ENCODE measurements at places on chromosomes 3 and 15.

- DNase-seq: no peak
Measured at GRCh38 chr3:193863657-193864357, 270.8 kb downstream of the OPA1 start.

GRCh38 chr3:171192176-171192854, 165.8 kb upstream of the SLC2A2 start:
- DNase-seq: no peak

DNA sequence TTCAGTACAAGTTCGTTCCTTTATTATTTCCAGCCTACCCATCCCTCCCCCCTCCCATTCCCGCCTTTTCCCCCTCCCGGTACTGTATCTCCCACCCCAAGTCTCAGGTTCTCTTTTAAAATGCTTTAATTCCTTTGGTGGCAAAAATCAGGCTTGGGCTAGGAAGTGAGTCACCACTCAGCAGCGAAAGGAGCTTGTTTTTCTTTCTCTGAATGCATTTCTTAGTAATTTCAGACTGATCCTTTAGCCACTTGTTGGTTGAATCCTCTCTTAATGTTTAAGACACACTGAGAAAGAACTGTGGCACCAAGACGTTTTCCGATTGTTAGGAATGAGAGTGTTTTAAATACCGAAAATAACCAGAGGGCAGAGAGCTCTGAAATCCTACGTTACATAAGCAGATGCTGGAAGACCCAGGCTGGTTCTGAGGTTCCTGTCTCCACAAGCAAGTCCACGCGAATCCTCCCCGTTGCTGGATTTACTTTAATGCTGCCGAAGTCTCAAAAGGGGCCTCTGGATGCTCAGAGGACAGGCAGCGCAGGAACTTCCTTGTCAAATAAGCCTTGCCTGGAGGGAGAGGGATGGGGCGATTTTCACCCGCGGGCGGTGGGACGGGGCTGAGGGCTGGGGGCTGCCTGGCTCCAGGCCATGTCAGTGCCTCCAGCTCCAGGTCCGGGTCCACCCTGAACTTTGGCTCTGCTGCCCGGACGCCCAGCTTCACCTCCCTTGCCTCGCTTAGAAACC, 854 bp upstream of the COL8A1 start:
- DNase-seq: no peak

GRCh38 chr3:89740080-89740880, 632.9 kb downstream of the EPHA3 start:
- no peak for DNase-seq

- DNase-seq: no peak
Measured at GRCh38 chr15:59250249-59250648, 43.6 kb downstream of the LDHAL6B start.

DNA sequence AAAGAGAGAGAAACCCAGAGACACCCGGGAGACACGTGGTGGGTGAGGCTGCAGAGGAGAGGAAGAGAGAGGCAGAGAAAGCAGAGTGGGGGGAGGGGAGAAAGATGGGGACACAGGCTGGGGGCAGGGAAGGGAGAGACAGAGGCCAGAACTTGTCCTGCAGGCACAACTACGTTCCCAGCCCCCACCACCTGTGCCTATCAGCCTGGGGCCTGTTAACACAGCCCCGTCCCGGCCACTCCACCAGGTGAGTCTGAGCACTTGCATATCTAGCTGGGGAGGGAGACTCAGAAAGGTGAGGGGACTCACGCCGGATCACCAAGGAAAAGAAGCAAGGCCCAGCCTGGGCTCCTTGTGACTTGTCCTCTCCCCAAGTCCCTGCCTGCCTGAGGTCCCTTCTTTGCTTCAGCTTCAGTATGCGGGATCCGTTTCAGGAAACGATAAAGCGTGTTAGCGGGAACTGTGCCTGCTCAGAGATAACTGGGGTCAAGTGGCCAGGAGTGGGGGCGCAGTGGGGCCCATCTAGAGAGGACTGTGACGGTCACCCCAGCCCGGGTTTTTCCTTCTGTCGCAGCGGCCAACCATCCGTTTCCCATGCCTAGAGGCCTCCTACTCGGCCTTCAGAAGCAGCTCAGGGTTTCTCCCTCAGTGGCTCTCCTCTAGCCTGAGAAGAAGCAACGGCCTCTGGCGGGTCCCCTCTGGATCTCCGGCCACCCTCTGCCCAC, 10.3 kb downstream of the LINGO1 start:
- no peak for DNase-seq

- DNase-seq: no peak
Measured at GRCh38 chr3:142839831-142840230, 49.1 kb downstream of the PCOLCE2 start.

DNA sequence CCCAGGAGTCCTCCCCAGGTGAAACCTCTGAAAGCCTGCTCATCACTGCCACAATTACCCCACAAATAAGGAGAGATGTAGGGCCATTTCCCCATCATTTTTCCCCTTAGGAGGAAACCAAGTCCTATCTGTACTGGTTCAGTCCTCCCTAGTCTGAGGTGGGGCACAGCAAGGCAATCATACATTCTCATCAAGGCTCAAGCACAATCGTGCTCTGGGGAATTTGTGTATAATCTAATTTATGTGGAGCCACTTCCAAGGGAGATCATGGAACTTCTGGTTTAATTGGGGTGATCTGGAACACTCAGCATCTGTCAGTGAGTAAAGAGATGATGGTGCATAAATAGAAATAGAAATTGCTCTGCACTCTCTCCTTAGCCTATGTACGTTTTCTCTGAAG, 546.9 kb downstream of the IGSF11 start:
- no peak for DNase-seq

GRCh38 chr3:190911382-190911781, 48.9 kb upstream of the GMNC start:
- DNase-seq: no peak

GRCh38 chr3:5186089-5186857, 1.2 kb upstream of the EDEM1 start:
- DNase-seq: no peak

GRCh38 chr15:63504979-63505841, 817 bp downstream of the USP3 start:
- DNase-seq: no peak

DNA sequence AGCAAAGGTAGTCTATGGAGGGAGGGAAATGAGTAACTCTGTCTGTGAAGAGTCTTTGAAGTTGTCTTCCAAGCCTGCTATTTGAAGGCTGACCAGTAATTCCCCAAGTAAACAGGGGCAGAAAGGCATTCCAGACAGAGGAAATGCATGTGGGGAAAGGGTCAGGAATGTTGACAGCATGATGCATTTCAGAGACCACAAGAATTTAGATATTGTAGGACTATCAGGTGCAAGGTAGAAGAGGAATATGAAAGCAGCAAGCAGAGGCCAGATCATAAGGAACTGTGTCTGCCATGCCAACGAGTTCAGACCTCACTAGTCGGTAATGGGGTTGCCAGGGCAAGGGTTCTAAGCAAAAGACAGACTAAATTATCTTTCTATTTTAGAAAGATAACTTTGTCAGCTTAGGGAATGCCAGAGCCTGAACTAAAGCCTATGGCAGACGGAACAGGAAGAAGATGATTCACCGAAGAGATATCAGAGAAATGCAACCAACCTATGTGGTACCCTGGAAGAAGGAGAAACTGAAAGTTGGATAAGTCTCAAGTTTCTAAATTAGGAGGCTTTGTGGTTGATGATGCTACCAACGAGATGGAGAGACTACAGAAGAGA, 327.0 kb upstream of the RORA start:
- no peak for DNase-seq

DNA sequence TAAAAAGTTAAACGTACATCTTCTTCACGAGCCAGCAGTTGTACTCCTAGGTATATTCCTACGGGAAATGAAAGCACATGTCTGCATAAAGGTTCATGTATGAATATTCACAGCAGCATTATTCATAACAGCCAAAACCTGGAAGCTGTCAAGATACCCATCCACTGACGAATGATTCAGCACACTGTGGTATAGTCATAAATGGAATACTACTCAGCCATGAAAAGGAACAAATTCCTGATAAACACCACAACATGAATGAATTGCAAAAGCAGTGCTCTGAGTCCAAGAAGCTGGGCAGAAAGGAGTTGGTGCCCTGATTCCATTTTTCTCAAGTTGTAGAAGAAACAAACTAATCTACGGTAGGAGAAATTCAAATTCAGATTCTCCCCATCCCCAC, 3.9 kb downstream of the TMEM43 start:
- DNase-seq: no peak

DNA sequence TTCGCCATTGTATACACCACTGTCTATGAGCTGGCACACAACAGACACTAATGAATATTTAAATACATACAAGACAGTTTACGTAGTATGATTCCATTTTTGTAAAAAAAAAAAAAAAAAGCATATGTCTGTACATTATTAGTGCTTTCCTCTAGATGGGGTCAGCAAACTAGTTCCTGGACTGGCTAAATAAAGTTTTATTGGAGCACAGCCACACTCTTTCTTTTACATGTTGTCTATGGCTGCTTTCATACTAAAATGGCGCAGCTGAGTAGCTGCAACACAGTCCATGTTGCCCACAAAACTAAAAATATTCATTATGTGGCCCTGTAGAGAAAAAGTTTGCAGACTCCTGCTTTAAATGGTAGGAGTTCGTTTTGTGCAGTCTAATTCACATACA, 70.7 kb upstream of the FRMD4B start:
- no peak for DNase-seq

DNA sequence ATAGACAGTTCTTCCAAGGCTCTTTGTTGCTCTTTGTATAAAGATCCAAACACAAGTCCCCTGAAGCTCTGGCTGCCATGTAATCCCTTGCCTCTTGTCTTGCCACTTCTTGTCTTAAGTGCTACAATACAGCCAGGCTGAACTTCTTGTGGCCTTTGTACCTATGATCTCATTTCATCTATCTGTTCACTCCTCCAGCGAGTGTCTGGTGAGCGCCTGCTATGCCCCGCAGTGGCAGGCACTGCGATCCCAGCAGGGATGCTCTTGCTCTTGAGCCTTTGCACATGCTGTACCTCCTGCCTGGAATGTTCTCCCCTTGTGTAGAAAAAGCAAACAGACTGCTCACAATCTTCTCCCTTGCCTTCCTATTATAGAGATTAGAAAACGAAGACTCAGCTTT, 81.9 kb upstream of the ADPGK start:
- no peak for DNase-seq

DNA sequence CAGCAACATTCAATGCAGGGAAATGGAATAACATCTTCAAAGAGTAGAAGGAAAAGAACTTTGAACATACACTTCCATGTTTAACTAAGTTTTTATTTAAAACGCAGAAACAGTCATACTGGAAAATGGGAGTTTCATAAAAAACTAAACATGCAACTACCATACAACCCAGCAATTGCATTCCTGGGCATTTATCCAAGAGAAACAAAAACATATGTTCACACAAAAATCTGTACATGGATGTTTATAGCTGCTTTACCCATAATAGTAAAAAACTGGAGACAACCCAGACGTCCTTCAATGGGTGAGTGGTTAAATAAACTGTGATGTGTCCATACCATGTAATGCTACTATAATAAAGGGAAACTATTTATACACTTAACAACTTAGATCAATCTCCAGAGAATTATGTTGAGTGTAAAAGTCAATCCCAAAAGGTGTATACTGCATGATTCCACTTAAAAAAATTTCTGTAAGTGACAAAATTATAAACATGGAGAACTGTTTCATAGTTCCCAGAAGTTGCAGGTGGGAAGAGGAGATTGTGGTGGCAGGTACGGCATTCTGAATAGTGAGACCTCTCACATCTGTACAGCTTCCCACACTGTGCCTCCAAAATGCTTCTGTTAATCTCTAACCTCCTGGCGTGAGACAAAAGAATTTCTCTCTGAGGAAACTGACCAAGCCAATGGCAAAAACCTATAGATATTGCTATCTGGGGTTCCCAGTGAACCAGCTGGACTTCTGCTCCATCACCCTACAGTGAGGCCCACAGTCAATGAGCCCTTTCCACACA, 23.1 kb downstream of the ISG20 start:
- peak; percentile 59 for DNase-seq

DNA sequence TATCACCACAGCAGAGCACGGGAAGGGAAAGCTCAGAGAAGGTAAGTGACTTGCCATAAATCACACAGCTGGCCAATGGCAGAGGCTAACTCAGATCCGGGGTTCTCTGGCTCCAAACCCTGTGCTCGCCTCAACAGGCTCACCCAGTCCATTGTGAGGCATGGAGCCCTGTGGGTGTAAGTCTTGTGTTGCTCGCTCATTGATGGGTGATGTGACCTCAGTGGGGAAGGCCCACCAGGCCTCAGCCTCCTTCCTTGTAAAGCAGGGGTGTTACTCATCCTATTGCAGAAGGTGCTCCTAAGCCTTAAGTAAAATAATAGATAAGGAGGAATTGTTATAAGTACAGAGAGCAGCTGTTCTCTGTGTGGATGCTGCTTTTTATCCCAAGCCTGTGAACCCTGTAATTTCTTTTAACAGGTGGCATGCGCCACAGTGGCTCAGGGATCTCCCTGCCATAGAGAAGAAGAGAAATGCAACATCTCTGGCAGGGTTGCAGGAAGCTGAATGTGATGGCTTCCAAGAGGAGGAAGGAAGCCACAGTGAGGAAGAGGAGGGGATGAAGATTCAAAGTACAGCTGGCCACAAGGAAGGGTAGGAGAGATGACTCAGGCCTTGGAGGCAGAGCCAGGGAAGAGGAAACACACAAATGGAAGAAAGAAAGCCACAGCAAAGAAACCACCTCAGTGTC, 30.9 kb upstream of the SPSB4 start:
- DNase-seq: no peak

- no peak for DNase-seq
Measured at GRCh38 chr3:148681080-148681479, 16.6 kb upstream of the AGTR1 start.

DNA sequence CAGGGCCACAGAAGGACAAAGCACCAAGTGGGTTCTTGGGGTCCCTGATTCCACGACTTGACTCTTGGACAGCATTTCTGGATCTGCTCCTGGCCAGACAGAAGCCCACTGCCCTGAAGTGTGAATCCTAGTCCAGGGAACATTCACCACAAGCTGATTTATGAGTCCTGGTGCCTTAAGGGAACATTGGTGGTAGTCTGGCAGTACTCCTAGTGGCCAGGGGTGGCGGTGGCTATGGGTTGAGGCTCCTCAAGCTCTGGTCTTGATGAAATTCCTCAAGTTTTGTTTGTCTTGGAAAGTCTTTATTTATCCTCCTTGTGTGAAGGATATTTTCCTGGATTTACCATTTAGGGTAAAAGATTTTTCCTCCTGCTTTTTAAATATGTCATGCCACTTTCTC, 307.5 kb downstream of the PYDC2 start:
- DNase-seq: no peak

Data from NCI-H1694 (cell line).